ENCODE measurements at places on chromosomes 12 and 14. TPM values are rescaled to one million over a fixed set of nuclear protein-coding genes. Genes with fewer than 3 reads are reported as not detected.

GRCh38 chr14:77520555-77520954 is 21.9 kb upstream of the ISM2 start:
- DNase-seq = no peak

DNA sequence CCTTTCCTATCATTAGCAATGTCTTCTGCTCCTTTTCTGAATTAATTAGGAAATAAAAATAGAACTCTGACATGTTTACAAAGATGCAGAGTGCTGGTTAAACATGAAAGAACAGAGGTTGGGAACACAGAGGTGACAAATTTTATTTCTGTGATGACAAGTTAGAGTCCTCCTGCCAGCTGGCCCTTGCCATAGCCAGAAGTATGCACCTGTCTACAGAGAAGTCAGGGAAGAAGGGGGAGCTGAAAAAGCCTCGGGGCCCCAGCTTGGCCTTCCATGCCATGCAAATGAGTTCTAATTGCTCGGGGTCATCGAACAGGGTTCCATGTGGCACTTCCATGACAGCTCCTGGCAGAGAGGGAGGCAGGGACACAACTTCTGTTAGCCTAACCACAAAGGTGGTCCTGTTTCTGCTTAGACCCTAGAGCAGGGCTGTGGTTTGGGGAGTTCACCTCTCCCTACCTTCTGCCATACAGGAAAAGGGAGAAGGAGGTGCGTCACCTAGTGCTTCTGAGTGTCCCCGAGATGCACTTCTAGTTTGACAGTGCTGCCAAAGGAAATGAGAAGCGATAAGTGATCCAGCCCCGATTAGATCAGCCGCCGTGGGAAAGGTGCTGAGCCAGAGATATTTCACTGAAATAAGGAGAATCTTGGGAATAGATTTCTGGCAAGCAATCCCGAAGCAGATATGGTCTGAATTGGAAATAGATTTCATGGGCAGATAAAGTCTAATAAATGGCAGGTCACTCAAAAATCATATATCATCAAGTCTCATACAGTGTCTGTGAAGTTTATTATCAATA is 155.8 kb upstream of the FOXN3 start:
- DNase-seq = no peak

DNA sequence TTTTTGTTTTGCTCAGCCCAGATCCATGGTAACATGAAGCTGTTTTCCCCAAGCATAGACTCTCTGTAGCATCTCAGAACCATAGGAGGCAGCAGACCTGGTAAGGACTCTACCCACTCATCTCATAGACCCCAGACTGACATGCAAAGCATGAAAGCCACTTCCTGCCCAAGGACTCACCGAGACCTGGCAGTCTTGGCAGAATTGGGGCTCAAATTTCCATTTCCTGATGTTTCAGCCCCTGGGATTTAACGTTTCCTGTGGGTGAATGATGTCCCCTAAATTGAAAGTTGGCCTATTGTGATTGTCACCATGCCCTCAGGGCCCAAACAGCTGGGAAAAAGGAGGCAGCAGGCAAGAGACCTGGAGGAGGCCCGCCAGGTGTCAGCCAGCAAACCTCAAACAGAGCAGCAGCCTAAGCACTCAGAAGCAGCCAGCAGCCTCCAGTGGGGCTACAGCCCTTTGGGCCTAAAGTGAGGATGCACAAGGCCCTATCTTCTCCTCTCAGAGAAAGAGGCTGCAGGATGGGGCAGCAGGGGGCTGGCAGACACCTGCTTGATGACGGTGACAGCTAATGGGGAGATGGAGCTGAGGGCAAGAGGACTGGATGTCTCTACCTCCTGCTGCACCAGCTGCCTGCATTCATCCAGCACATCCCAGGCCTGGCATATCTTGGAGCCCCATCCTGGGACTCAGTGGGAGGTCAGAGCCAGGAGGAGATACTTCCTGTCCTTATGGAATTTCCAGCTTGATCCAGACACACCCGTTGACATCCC is 8.5 kb downstream of the KRT85 start:
- no peak for DNase-seq

- DNase-seq = no peak
Measured at GRCh38 chr12:80580254-80580653, 127.2 kb upstream of the MYF6 start.

DNA sequence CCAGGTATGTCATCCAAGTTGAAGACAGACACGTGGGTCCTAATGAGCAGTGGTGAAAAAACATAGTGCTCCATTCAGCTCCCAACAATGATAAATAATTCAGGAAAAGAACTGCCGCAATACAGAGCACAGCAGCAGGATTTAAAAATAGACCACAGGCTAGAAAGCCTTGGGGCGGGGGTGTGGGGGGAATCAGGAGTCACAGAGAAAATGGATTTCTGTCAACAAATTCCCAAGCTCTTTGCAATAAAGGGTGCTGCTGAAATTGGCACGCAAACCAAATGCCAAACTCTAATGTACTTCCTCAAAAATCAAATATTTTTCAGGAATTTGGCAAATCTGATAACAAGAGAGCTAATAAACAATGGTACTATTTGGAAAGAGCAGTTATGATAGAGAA is 58.6 kb downstream of the R3HDM2 start:
- no peak for DNase-seq

DNA sequence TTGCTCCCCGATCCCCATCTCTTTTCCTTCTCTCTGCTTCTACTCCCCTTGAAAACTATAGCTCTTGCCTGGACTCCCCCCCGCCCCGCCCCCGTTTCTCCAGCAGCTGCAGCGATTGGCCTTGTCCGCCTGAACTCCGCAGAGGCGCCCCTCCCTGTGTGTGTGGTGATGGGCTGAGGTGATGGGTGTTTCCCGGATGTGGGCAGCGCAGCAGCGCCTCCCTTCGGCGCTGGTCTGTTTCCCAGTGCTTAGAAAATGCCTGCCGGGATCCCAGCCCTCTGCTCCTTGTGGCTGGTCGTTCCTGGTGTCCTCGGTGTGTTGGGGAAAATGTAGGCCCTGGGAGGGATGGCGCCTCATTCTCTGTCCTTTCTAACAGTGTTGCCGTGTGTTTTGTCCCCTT is 43.3 kb downstream of the GALNT8 start:
- DNase-seq = no peak

DNA sequence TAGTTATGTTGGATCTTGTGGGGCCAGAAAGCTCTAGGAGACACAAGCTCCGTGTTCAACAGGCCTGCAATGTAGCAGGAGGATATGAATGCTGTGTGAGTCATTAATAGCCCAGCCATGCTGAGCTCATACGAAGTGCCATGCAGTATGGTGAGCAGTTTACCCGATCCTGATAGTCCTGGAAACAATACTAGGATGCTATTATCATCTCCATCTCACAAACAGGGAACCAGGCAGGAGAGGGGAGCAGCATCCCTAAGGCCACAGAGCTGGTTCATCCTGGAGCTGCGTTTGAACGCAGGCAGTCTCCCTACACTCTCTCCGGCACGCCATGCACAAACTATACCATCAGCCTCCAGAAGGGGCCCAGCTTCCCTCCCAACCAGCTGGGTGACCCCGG is 20.5 kb downstream of the TTC7B start:
- no peak for DNase-seq

GRCh38 chr14:92586963-92587699 is 73.5 kb downstream of the RIN3 start:
- DNase-seq = no peak

- DNase-seq = no peak
Measured at GRCh38 chr12:113232089-113232839, 11.0 kb downstream of the TPCN1 start.

DNA sequence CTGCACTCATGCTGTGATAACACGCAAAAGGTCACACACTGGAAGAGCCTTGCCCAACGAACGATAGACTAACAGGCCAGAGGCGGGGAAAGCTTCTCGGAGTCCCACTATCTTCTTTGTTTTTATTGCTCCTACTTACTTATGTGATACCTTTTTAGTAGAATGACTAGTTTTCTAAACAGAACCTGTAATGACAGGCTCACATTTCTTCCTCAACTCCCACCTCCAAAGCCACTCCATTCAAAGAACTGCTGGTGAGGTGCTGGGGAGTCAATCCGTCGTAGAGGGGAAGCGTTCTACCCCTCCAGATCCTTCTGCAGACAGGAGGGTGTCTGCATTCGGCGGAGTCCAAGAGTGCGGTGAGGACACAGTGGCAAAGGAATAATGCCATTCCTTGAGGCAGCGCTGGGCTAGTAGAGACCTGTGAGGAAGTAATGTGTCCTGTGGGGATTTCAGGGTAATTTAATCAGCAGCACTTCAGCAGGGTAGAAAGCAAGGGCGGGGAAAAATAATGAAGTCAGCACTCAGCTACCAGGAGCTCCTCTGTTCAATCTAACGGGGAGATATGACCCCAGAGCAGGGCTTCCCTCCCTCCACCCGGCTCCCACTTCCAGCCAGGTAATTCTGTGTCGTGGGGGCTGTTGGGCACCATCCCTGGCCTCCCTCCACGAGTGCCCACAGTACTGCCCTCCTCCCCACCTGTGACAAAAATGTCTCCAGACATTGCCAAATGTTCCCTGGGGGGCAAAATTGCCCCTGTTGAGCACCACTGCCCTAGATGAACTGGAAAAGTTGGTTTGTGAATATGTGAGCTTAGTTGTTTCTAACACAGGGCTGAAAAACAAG is 25.2 kb downstream of the SPRING1 start:
- DNase-seq = no peak

DNA sequence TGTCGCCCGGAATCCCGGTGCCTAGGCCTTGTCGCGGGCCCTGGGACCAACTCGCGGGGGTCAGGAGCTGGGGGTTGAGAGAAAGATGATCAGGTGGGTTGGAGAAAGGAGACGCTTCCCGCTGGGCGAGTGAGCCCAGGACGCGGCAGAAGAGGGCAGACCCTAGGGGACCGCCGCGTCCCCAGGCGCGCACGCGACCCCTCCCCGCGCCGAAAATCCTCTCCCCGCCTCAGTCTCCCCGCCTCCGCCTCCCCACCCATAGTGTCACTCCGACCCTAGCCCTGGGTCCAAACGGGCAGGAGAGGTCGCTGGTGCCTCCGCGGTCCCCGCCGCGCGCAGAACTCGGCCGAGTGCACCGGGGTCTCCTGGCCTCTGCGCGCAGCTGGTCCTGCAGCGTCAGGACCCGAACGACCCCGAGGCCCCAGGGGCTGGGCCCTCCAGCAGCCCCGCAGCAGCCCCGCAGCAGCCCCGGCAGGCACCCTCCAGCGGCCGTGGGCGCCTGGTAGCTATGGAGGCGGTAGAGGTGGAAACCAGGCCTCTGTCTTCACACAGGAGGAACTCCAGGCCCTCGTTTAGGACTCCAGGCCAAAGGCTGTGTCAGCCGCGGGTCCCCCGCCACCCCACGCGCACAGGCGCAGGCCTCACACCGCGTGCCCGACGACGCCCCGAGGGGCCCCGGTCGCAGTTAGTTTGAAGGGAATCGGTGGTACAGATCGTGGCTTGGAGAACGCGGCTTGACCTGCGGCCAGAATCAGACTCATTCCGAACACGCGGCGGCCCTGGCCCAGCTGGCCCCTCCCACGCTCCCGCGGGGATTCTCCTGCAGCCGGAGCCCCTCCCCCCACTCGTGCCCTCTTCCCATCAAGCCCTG is 60.1 kb upstream of the EIF5 start:
- no peak for DNase-seq

DNA sequence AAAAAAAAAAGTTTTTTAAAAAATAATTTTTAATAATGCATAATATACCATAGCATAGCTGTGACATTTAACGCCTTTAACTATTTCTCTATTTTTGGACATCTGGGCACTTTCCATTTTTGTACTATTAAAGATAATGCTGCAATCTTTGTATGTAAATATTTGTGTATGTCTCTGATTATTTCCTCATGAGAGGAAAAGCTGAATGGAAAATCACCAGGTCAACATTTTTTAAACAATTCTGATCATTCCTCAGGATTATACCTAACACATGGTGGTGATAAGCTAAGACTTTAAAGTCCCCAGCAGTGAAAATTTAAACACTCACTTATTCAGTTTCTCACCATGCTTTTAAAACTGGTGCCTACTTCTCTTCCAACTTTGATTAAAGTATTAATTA is 31.3 kb upstream of the NR1H4 start:
- no peak for DNase-seq

- DNase-seq = no peak
Measured at GRCh38 chr14:72863216-72864006, 30.5 kb downstream of the DPF3 start.

GRCh38 chr12:105443802-105444652 is 113.5 kb downstream of the C12orf75 start:
- no peak for DNase-seq

DNA sequence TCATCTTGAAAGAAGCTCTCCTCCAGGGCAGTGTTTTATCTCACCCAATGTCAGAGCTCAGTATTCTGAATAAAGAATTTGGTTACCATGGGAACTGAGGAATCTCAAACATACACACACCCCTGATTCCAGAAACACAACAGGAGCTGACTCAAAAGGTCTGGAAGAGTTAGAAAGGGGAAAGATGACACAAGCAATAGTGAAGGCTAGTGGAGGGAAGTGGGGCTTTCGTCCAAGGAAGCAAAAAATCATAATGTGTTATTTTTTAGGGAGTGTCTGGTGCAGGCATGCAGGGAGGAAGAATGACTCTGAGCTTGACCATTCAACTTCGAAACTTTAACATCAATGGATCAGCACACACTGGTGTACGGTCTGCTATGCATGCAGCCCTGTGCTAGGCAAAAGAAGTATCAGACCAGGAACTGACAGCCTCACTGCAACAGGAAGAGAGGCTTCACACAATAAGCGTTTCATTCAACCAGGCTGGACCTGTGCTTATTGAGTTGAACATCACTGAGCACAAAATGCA is 20.3 kb downstream of the HEBP1 start:
- no peak for DNase-seq

GRCh38 chr12:87925021-87925420 is 104.2 kb downstream of the C12orf50 start:
- DNase-seq = no peak

GRCh38 chr14:92884410-92884809 is 38.5 kb upstream of the CHGA start:
- DNase-seq = no peak

Gene RAD51B
- total RNA-seq = 36.6 TPM

Gene KRT71
- total RNA-seq = not detected

Gene TAS2R42
- total RNA-seq = not detected

Gene FAIM2
- total RNA-seq = 6.2 TPM

Gene PLBD2
- total RNA-seq = 31.8 TPM

Gene P2RX2
- total RNA-seq = 0.36 TPM

Gene RAD51AP1
- total RNA-seq = 2.3 TPM

Gene HOTAIR
- 6.6 TPM for total RNA-seq

Gene AJUBA
- 39.9 TPM for total RNA-seq

Gene FAM222A
- total RNA-seq = 0.73 TPM

Gene JPH4
- total RNA-seq = 5.3 TPM

Gene HSPA2
- total RNA-seq = 36.7 TPM

Gene RPL10L
- not detected for total RNA-seq

Gene PWP1
- 35.6 TPM for total RNA-seq

Gene LRRIQ1
- 3.2 TPM for total RNA-seq

Gene CPM
- 35.4 TPM for total RNA-seq

Gene KRT75
- not detected for total RNA-seq

Gene GRIP1
- total RNA-seq = 31.1 TPM

Gene OR6C2
- 1.2 TPM for total RNA-seq
